COLO829 (cell line): ENCODE measurements at places on chromosomes 6 and 20.
A peak's percentile ranks its signal among the peaks of the same experiment; 100 is the strongest.

- no peak for DNase-seq
These were observed 10.3 kb upstream of the R3HDML start for GRCh38 chr20:44326391-44327159.

DNA sequence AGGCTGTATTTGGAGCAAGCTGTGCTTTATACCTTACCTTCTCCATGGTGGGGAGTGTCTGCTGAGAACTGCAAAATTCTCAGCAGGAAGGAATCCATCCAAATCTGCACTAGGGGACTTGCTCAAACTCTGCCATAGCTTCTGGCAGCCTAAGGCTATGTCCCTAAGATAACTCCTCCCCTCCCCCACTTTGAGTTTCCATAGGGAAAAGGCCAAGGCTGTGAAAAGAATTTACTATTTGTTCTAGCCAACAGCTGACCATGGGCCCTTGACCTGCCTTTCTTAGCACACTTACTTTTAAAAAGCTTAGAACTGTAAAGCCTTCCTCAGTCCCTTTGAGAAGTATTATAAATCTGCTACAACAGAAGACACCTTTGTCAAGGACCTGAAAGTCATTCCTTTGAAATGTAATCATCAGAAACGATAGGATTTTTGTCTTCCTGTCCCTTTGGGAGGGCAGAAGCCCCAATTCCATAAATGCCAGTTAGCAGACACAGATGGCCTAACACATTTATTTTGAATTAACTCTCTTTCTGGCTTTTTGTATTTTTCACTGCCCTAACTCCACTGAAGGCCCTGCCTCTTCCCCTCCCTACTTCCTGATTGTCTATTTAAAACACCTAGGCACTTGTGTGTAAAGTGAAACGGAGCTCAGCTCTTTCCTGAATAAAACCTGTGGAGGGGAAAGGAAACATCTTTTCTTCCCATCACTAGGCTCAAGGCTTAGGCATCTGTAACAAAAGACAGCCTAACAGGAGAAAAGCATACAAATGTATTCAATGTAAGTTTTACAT, 157.1 kb downstream of the AKAP7 start:
- peak; percentile 14 for DNase-seq

GRCh38 chr6:72212686-72213085, 326.3 kb downstream of the RIMS1 start:
- no peak for DNase-seq

- DNase-seq, result no peak
These were observed 81.1 kb downstream of the ATP9A start for GRCh38 chr20:51687108-51687507.

DNA sequence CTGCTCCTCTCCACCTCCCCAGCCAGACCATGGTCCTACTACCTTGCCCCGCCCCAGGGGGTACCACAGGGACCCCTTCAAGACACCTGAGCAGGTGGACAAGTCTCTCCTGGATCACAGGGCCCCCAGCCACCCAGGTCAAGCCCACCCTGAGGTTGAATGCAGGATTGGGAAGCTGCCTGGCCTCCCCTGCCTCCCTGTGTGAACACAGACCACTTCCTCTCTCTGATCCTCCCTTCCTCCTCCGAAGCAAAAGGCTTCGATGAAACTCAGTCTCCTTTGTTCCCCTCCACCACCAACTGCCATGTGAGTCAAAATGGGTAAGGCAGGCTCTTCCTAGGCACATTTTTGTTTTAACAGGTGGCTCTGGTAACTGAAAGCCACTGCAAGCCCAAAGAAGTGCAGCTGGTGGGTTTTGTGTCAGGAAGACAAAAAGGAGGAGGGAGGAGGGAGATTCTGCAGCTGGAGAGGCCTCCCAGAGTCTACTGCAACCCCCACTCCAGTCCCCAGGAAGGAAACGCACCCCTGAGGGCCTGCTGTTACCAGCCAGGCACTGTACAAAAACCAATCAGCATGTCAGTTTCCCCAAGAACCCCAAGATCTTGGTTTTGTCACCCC, 5.4 kb downstream of the ADA start:
- DNase-seq, result no peak
